Stimulated activated CD8-positive, alpha-beta memory T cell treated with anti-CD3 and anti-CD28 coated beads, Interleukin-4, amount 100 ng/mL, for 1 hour (primary cell): ENCODE measurements at places on chromosomes 3 and 15.

GRCh38 chr3:109045271-109046040 is 72.5 kb downstream of the MORC1 start:
- DNase-seq, result no peak

GRCh38 chr3:37309921-37310665 is 135.7 kb upstream of the LRRFIP2 start:
- no peak for DNase-seq

GRCh38 chr3:42730706-42731420 is 28.3 kb upstream of the HHATL start:
- DNase-seq, result no peak

- no peak for DNase-seq
Measured at GRCh38 chr3:8420612-8421011, 81.0 kb upstream of the LMCD1 start.

GRCh38 chr3:169929830-169930519 is 18.6 kb downstream of the SAMD7 start:
- DNase-seq, result no peak

DNA sequence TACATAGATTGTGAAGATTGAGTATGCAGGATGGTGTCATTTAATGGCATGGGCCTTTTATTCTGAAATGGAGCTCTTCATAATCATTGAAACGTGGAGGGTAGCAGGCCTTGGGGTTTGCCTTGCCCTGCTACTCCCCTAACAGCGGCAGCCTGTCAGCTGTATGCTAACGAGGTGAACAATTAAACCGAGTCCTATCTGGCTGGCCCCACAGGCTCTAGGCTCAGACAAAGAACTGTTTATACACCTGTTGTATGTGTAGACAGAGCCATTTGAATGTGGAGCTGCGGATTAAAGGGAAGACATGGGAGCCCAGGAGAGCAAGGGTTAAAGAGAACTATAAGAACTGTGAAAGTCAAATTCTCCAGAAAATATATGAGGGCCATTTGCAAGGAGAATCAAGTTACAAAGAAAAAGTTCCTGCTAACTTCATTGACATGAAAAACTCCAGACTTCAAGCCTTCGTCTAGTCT is 116.7 kb upstream of the CGNL1 start:
- no peak for DNase-seq

- no peak for DNase-seq
Measured at GRCh38 chr15:29567336-29567735, 254.9 kb downstream of the TJP1 start.

DNA sequence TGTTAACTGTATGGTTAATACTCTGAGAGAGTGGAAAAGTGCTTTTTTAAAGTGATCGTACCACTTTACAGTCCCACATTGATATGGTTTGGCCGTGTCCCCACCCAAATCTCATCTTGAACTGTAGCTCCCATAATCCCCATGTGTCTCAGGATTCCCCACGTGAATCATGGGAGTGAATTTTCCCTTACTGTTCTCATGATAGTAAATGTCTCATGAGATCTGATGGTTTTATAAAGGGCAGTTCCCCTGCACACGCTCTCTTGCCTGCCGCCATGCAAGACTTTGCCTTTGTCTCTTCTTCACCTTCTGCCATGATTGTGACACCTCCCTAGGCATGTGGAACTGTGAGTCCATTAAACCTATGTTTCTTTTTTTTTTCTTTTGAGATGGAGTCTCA is 109.2 kb downstream of the TCF12 start:
- DNase-seq, result no peak

GRCh38 chr3:53114412-53115074 is 15.7 kb downstream of the RFT1 start:
- no peak for DNase-seq

DNA sequence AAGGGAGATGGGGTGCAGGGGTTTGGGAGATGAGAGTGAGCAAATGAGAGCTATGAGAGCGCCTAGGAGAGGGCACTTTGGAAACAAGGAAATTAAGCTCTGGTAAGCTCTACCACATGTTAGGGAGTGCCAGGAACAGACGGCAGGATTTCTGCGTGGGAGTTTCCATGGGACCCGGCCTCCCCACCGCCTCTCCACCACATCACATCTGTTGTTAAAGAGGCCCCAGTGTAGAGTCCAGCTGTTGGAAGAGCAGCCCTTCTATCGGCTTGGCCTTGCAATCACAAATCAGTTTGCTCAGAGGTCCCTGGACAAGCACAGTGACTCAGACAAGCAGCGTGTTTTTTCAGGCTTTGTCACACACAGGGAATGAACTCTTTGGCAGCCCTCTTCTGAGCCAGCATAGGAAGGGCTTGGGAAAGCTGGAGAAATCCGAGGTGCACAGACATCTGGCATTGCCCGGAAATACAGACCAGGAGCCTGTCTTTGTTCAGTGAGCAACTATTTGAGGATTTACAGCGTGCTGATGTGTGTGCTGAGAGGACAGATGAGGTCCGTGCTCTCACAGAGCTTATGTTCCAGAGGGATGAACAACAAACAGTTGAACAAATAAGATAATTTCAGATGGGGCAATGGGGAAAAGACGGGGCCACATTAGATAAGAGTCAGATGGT is 370.6 kb upstream of the PROK2 start:
- DNase-seq, result no peak

- DNase-seq, result no peak
Measured at GRCh38 chr3:175082631-175083030, 223.5 kb downstream of the NAALADL2 start.

DNA sequence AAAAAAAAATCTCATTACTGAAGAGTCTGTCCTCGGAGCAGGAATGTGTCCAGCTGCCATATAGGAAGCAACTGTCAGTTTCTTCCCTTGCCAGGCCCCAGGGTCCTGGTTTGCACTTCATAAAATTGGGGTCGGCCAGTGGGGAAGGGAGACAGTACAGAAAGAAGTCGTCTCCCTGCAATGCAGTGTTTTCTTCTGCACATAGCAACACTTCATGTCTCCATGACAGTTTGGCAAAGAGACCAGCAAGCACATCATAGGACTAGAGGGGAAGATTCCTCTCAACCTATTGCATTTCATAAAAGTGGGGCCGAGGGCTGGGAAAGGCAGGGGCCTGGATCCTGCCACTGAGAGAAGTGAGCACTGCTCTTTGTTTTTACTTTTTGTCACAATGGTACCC is 138.2 kb upstream of the HACD2 start:
- no peak for DNase-seq

DNA sequence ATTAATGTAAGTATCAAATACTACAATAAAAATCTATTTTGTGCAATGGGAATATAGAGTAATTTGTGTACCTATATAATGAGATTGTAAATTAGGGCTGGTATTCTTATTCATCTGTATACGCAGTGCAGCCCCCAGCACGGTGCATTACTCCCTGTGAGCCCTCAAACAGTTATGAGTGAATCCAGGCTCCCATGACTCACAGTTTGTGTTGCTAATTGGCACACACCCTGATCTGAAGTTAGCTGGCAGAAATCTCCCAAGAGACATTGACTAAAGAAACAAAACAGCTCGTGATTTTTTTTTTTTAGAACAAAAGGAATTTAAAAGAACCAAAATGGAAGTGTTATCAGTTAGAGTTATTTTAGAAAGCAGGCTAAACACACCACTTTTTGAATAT is 15.7 kb downstream of the GK5 start:
- no peak for DNase-seq

- DNase-seq, result no peak
Measured at GRCh38 chr3:59607656-59608055, 557.8 kb upstream of the CFAP20DC start.
